WTC11 (cell line): ENCODE measurements at places on chromosomes 13 and 19.

DNA sequence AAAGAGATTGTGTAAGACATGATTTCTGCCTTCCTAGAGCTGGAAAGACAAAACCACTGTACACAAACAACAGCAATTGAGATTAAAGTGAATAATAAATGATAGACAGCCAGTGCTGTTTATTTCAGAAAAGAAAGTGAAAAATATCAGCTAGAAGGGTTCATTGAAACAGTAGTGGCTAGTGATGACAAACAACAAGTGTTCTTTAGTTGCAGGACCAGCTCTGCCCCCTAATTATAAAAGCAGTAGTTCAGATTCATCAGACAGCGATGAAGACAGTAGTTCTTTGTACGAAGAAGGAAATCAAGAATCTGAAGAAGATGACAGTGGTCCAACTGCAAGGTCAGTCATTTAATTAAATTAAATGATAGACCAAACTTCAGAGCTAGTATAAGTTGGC lies 14.8 kb downstream of the GPALPP1 start:
- DNase-seq, result no peak

- DNase-seq, result no peak
Observed at GRCh38 chr13:100546713-100547405, 41.7 kb downstream of the GGACT start.

GRCh38 chr13:111232191-111232590 lies 88.3 kb upstream of the TEX29 start:
- DNase-seq, result no peak

DNA sequence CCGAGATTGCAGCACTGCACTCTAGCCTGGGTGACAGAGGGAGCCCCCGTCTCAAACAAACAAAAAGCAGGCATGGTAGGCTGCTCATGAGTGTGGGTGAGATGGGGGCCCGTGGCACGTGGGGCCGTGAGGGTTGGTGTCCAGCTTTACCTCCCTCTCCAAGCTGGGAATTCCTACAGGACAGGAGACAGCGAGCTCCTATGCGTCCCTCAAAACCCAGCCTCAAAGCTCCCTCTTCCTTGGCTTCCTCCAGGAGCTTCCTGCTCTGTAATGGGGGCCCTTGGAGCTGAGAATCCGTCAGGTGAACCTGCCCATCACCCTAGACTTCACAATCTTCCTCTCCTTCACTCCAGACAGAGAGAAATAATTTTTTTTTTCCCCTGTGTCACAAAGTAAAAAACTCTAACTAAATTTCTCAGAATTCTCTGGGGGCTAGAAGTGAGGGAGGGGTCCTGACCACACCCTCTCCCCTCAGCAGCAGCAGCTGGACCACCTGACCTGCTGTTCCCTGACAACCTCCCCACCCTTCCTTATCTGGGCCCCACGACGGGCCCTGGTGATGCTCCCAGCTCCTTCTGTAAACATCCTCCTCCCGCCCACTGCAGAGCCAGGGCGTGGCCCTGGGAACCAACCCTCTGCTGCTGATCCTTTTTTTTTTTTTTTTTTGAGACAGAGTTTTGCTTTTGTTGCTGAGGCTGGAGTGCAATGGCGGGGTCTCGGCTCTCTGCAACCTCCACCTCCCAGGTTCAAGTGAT lies 22.1 kb upstream of the WDR18 start:
- DNase-seq, result no peak

DNA sequence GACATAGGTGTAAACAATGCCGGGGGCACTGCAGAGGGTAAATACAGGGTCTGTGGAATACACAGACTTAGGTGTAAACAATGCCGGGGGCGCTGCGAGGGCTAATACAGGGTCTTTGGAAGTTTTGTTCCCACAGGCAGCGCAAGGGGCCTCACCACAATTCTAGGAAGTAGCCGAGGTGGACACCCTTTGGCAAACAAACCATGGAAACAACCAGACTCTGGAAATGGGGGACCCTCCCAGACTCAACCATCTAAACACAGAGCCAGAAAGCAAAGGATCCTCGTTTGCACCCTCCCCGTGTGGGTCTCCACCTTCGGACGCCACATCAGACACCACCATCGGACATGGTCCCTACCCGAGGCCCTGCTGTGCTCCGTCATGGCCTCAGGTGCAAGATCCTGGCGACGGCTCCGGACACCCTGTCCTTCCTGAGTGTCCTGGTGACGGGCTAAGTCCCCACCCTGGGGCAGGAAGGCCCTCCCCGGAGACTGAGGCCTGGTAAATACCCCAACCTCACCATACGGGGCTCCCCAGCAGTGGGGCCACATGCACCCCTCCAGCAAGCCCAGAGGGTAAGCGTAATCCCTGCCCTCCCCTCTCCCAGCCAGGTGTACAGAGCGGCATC lies 16.7 kb upstream of the PLPP2 start:
- no peak for DNase-seq

- DNase-seq, result no peak
Observed at GRCh38 chr13:95243207-95243606, 58.0 kb downstream of the ABCC4 start.

- DNase-seq, result no peak
Observed at GRCh38 chr13:27310946-27311345, 40.3 kb downstream of the RASL11A start.
